ENCODE measurements at places on chromosomes 7 and 10. TPM values are rescaled to one million over a fixed set of nuclear protein-coding genes. Genes with fewer than 3 reads are reported as not detected.
A peak's percentile ranks its signal among the peaks of the same experiment; 100 is the strongest.

The LRMDA gene
- 97.9 TPM for total RNA-seq

DNA sequence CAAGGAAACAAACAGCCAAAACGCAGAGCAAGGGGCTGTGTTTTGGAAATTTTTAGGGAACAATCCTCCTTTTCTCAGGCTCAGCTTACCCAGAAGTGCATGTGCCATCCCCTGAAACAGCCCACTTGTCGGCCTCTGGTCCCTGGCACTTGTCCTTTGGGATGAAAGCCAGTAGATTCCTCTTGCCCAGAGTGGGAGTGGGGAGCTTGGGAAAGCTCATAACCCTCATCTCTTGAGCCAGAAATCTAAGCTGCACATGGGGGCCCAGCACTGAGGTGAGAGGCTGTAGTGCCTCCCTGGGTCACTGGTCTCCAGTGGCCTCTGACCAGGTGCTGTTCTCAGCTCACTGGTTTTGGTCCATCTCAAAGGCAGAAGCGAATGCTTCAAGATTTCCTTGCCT, 150.3 kb downstream of the RNF216 start:
- no peak for DNase-seq

GRCh38 chr10:92268748-92269147, 22.1 kb downstream of the CPEB3 start:
- DNase-seq: no peak

- DNase-seq: no peak
Observed at GRCh38 chr7:138755331-138755747, 42.5 kb upstream of the TMEM213 start.

The IL6 gene
- total RNA-seq: 10.9 TPM

DNA sequence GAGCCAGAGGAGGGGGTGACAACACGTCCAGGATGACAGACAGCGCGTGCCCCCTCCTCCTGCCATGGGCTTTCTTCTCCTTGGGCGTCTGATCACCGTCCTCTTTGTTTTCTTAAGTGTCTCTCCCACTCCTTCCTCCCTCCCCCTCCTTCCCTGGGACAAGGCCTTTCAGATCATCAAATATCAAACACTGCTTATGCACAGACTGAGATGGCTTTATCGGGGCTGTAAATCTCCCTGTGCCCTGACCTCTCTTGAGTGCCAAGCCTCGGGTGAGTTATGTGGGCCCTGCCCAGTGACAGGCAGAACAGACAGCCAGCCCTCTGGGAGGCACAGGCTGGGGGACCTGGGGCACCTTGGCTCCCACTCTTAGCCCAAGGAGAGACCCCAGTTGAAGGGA, 116.4 kb downstream of the C10orf105 start:
- DNase-seq: no peak

DNA sequence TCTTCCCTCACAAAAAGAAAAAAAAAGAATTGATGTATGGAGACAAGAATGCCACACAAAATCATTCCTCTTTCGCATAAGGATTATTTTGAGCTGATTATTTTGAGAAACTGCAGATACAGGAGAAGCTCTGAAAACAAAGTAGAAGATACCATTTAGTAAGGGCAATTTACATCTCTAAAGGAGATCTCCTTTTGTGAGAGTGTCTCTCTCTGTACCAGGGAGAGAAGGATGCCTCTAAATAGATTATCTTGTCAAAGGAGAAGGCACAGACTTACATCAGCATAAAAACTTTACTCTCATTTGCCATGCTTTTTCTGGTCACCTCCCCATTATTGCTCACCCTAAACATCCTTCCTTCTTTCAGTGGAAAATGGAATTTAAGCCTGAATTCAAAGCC, 747.9 kb upstream of the COBL start:
- no peak for DNase-seq

DNA sequence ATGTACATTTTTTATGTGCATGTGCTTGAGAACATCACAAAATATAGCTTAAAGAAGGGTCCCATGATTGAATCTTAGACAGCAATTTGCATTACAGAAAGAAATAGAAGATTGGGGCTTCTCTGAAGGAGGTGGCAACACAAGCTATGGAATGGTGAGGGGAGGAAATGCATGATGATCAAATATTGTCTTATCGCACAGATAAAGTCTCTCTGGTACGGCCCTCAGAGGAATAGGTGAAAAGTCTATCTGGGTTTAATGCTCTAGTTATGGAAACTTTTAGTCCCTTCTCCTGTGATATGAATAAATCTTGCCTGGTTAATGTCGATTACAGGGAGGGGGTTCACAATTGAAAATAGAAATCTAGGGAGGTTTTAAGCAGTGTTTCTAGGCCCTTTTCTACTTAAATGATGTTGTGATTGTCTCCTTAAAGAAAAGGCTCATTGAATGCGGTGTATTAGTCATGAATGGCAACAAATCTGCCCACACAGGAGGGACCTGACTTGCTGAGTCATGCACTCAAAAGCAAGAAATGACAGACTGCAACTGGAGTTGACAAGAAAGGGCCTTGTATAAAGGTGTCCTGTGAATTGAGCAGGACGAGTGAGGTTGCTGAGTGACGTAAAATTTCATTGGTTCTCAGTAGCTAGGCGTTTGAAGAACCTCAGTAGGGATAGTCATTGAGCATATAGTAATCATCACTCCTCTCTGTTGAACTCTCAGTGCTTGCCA, 133.4 kb upstream of the CSTF2T start:
- no peak for DNase-seq

- DNase-seq: peak; percentile 96
Observed at GRCh38 chr7:100469227-100470044, 5.4 kb upstream of the SPACDR start.
